Naive B cell (primary cell): ENCODE measurements at places on chromosomes 6 and 20. TPM values are rescaled to one million over a fixed set of nuclear protein-coding genes. Genes with fewer than 3 reads are reported as not detected.
A peak's percentile ranks its signal among the peaks of the same experiment; 100 is the strongest.

SLC17A2 gene
- not detected for polyA plus RNA-seq

GDAP1L1 gene
- not detected for polyA plus RNA-seq

PLAGL2 gene
- 6.8 TPM for polyA plus RNA-seq

TBC1D20 gene
- polyA plus RNA-seq, result 17.1 TPM

DNA sequence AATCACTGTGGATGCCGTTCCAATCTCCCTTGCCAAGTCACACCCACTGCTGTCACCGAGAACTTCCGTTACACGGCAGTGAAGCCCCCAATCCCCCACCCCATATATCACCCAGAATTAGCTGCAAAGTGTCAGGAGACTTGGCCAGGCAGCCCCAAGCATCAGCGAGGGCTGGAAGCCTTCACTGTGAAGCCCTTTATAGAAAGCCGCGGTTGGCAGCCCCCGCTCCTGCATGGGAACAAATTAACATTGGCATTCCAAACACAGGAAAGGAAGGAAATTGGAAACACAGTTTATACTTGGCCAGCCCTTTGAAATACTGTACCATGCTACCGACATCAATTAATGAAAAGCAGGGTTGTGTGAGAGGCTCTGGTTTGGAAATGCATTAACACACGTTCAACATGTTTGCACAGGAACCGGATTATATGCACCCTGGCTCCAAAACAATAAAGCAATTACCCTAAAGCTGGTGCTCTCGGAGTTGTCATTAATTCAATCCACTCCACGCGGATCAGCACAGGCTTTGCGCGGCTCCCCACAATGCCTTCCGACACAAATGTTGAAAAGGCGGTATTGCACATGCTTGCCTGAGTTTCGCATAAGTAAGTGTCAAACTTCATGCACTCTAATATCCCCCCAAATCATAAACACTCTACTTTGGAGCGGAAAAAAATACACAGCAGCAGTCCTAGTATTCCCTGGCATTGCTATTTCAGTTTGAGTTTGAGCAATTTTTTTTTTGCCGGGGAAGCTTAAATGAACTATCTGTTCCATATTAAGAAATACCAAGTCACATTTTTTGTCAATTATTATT lies 7.1 kb downstream of the BMP7 start:
- H3K27me3 ChIP-seq, result peaks cover 91% of the 10 kb centered on the region
- H3K36me3 ChIP-seq, result no peaks in the 10 kb centered on the region
- no peak for DNase-seq
- H3K4me3 ChIP-seq, result no peak overlapping the region

DNA sequence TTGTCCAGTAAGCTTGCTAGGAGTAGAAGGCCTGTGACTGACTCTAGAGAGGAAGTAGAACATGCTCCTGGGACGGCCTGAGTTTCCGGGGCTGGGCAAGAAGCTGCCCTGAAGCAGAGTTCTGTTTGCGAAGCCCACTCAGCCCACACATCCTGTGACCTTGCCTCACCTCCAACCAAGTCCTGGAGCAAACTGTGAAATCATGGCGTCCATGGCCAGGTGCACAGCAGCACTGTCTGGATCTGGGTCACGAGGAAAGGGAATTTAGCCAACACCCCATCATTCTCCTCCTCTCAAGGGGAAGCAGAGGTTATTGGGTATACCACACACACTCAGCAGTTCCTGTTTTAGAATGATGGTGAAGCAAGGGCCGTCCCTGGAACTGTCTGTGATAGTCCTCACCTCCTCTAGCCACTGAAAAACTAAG lies 87.5 kb downstream of the CRYBG1 start:
- peak overlapping the region; percentile 49 for H3K4me3 ChIP-seq
- H3K36me3 ChIP-seq, result no peaks in the 10 kb centered on the region
- peak overlapping the region; percentile 81 for H3K27ac ChIP-seq
- peaks cover 23% of the 10 kb centered on the region for H3K4me1 ChIP-seq

DNA sequence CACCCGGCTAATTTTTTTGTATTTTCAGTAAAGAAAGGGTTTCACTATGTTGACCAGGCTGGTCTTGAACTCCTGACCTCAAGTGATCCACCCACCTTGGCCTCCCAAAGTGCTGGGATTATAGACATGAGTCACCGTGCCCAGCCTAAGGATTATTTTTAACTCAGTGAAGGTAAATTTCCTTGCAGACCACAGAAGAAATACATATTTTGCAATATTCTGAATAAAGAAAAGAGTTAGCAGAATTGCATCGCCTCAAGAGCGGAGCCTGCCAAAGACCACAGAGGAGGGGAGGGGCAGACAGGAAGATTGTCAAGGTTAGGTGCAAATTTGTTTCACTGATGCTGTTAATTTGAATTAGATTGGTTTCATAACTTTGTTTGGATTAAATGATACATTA lies 47.4 kb downstream of the SOD2 start:
- no peak overlapping the region for H3K27ac ChIP-seq
- no peaks in the 10 kb centered on the region for H3K27me3 ChIP-seq
- DNase-seq, result no peak
- H3K4me3 ChIP-seq, result no peak overlapping the region
- H3K36me3 ChIP-seq, result peaks cover 13% of the 10 kb centered on the region
- no peaks in the 10 kb centered on the region for H3K4me1 ChIP-seq

- H3K27ac ChIP-seq, result no peak overlapping the region
- peaks cover 17% of the 10 kb centered on the region for H3K4me1 ChIP-seq
- no peaks in the 10 kb centered on the region for H3K36me3 ChIP-seq
Observed at GRCh38 chr20:62728028-62728780, 19.6 kb downstream of the NTSR1 start.

GRCh38 chr6:32666420-32667300 lies at the start of gene HLA-DQB1:
Gene HLA-DQB1, minus strand, starts transcription at chr6:32666657. Its CDS starts 50 bp downstream, at chr6:32666607.
- DNase-seq, result peak; percentile 58
- H3K4me1 ChIP-seq, result peaks cover 79% of the 10 kb centered on the region
- peak within 1 kb of the TSS; percentile 100 for H3K27ac ChIP-seq
- no peaks in the 10 kb centered on the region for H3K27me3 ChIP-seq
- H3K36me3 ChIP-seq, result peaks cover 41% of the 10 kb centered on the region

DNA sequence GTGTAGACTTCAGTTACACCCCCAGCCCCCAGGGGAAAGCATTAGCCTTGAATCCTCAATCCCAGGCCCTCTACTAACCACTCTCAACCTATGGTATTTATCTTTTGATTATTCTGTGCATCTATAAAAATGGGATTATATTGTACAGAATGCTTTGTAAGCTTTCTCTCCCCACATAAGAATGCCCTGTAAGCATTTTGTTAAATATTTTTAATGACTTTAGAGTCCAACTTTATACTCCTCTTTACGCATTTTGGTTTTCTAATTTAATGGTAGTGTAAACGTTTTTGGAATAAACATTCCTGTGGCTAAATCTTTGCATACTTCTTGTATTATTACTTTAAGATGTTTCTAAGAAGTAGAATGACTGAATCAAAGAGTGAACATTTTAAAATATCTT lies 35.4 kb downstream of the FBXO9 start:
- no peaks in the 10 kb centered on the region for H3K4me1 ChIP-seq
- no peaks in the 10 kb centered on the region for H3K27me3 ChIP-seq
- DNase-seq, result no peak
- peaks cover 21% of the 10 kb centered on the region for H3K36me3 ChIP-seq

DNA sequence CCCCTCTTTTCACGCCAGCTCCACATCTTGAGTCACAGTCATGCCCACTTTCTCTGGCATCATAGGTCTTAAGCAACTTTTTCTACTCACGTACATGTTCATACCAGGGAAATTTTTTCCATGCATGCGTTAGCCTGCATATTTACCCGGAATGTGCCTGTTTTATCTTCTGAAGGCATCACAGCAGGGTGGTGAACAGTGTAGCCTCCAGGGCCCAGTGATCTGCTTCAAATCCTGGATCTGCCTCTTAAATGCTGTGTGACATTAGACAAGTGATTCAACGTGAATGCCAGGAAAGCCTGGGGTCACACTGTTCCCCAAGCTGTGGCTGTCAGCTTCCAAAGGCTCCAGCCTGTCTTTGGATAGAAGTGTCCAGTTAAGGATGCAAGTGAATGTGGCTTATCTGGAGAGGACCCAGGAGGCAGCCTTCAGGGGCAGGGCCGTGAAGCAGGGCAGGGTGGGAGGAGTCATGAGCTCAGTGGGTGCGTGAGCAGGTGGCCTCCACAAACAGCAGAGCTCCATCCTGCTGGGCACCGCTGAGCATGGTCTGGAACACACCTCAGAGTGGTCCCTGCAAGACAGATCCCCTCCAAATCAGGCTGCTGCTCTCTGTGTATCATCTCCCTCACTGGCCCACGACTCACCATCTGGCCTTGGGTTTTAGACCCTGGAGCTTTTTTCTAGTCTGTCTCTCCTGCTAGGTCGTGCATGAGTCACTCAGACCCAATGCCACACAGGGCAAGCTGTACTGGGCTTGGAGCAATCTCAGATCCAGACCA lies 30.4 kb upstream of the CD93 start:
- peaks cover 7% of the 10 kb centered on the region for H3K4me1 ChIP-seq
- H3K27ac ChIP-seq, result no peak overlapping the region
- no peak overlapping the region for H3K4me3 ChIP-seq
- no peak for DNase-seq

- no peak for DNase-seq
- no peaks in the 10 kb centered on the region for H3K36me3 ChIP-seq
- peaks cover 35% of the 10 kb centered on the region for H3K4me1 ChIP-seq
Observed at GRCh38 chr6:159461998-159462397, 231.0 kb downstream of the SOD2 start.

DNA sequence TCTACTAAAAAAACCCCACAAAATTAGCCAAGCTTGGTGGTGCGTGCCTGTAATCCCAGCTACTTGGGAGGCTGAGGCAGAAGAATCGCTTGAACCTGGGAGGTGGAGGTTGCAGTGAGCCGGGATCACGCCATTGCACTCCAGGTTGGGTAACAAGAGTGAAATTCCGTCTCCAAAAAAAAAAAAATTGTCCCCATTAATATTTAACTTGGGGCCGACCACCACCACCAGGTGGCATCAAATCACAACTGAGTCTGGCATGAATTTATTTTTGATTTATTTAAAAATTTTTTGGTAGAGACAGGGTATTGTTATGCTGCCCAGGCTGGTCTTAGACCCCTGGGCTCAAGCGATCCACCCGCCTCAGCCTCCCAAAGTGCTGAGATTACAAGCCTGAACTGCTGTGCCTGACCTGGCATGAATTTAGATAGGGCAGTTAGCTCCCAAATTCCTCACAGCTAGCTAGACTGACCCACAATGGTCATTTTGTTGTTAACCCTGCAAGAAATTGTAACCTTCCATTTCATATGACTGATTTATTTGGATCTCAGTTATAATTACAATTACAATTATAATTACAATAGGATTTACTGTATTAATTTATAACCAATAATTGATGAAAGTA lies 17.1 kb upstream of the BEND3 start:
- no peaks in the 10 kb centered on the region for H3K27me3 ChIP-seq
- peak; percentile 27 for DNase-seq
- no peaks in the 10 kb centered on the region for H3K36me3 ChIP-seq
- H3K4me3 ChIP-seq, result no peak overlapping the region
- no peak overlapping the region for H3K27ac ChIP-seq

- peak overlapping the region; percentile 74 for H3K27ac ChIP-seq
- no peaks in the 10 kb centered on the region for H3K36me3 ChIP-seq
- H3K4me3 ChIP-seq, result peak overlapping the region; percentile 86
- H3K27me3 ChIP-seq, result no peaks in the 10 kb centered on the region
Observed at GRCh38 chr20:31572042-31572700, 32.9 kb upstream of the ID1 start.
